ENCODE measurements at places on chromosomes 4 and X.
A peak's percentile ranks its signal among the peaks of the same experiment; 100 is the strongest.

- no peak for DNase-seq
Observed at GRCh38 chr4:116811730-116812129, 273.6 kb downstream of the TRAM1L1 start.

DNA sequence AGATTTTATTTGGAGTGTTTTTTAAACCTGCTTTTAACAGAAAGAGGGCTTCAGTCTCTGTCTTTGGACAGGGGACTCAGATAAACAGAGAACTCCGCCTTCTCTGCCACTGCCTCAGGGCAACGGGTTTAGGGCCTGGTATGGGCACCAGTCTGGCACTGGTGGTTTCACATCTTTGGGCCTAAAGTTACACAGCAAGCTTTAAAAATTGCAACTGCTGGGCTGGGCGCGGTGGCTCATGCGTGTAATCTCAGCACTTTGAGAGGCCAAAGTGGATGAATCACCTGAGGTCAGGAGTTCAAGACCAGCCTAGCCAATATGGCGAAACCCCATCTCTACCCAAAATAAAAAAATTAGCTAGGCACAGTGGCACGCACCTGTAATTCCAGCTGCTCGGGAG lies 10.3 kb upstream of the NAT8L start:
- no peak for DNase-seq

- no peak for DNase-seq
Observed at GRCh38 chr4:85607624-85608023, 132.7 kb downstream of the ARHGAP24 start.

DNA sequence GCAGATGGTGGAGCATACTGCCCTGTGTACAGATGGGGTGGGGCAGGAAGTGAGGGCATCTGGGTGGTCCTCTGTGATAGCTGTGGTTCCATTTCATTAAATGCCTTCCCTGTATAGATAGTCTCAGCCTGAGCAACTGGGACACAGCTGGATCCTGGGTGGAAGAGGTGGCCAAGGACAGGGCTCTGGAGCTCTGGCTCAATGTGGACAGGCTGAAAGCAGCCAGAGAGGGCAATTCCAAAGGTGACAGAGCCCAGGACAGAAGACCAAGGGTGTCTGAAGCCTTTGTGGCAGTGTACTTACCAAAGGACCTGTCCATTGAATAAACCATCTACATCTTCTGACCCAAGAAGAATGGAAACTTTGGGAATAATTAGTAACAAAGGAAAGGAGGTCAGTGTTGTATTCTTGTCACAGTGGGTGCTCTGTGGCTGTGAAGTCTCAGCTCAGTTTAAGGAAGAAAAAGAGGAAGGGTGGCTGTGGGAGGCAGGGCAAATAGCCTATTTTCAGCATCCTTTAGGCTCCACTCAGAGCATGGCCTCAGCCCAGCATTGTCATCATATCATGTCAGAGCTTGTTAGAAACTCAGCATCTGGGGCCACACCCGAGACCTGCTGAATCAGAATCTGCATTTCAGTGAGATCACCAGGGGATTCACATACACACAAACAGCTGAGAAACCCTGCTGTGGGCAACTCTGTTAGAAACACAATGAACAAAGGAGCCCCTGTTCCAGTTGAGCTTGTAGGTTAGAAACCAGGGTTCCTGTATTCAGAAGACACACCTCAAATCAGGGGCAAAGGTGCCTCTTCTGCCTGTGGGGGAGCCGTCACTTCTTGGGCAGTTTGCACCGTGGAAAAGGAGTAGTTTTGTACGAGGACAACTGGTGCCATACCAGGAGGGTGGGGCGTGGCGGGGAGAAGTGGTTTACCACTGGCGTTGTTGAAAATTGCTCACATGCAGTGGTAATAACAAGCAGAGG lies 168.6 kb downstream of the PTTG2 start:
- peak; percentile 29 for DNase-seq

GRCh38 chr4:153207027-153207426 lies 2.8 kb downstream of the TRIM2 start:
- no peak for DNase-seq

DNA sequence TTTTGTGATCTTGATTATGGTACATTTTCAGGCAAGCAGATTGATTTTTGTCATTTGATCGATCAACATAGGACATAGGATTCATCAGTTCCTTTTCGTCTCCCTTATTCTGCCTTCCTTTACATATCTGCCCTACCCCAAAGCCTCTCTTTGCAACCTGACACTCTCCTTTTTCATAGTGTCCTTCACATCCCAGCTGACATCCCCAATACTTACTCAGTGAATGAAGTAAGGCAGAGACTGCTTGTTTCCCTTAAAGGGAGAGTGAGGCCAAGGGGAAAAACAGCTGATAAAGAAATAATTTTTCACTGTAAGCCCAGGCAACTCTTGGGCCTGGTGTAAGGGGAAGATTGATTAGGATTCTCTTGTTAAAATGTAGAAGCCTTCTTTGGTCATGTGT lies 69.8 kb downstream of the GBA3 start:
- DNase-seq: no peak

GRCh38 chr4:7389719-7390118 lies 45.0 kb downstream of the PSAPL1 start:
- no peak for DNase-seq

- DNase-seq: no peak
Observed at GRCh38 chr4:78311306-78311705, 240.3 kb upstream of the ANXA3 start.

DNA sequence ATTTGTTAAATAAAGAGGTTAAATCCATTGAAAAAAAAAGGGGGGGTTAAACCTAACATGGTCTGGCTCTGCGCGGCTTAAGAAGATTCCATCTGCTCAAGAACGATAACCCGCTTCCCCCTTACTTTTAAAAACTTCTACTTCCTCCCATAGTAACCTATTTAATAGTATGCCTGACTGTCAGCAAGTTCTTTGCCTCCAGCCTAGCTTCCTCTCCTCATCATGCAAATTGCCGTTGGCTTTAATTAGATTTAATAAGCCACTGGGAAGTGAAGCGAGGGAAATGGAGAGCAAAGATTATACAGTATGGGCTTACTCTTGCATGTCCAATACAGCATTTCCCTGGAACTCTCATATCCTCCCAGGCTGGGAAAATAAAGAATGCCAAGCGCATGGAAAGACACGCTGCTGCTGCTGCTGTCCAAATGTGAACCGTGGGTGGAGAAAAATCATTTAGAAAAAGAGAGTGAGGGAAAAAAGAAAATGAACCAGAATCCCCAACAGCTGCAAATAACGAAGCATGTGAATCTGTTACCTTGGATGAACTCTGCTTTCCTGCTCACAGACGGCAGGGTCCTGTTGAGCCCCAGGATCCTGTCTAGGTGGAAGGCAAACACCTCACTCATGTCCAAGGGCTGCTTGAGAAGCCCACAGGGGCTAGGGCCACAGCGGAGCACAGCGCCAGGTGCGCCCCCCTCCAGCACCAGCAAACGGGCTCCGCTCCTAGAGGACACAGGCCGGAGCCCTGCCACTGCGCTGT lies 2.7 kb downstream of the GASK1B start:
- DNase-seq: no peak

DNA sequence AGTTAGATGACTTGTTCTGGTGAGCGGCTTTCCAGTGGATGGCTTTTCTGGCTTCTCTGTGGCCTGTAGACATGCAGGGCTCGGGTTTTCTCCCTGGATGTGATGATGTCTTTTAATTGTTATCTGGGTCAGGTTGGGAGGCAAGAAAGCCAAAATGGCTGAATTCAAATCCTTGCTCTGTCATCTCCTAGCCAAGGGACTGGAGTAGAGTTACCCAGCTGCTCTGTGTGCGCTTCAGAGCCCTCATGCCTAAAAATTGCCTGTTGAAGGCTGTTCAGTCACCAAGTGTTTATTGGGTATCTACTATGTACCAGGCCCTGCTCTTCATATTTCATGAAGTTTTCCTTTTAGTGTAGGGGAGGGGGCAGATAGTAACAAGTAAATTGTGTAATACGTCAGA lies 7.3 kb downstream of the DCUN1D4 start:
- no peak for DNase-seq

DNA sequence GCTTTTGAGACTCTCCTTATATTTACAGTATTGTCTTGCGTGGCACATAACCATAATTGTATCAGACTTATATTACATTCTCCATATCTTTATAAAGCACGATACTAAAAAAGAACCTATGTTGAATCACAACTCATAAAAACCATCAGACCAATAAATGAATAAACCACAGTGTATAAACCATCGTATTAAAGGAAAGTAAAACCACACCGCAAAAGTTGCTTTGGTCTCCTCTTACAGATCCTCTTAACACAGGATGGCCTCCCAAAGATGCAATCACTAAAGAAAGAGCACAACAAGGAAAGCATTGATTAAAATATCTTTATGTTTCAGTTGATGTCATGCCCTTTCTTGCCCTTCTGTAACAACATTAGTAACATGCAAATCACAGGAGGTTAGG lies 437.9 kb downstream of the AFF2 start:
- DNase-seq: no peak

DNA sequence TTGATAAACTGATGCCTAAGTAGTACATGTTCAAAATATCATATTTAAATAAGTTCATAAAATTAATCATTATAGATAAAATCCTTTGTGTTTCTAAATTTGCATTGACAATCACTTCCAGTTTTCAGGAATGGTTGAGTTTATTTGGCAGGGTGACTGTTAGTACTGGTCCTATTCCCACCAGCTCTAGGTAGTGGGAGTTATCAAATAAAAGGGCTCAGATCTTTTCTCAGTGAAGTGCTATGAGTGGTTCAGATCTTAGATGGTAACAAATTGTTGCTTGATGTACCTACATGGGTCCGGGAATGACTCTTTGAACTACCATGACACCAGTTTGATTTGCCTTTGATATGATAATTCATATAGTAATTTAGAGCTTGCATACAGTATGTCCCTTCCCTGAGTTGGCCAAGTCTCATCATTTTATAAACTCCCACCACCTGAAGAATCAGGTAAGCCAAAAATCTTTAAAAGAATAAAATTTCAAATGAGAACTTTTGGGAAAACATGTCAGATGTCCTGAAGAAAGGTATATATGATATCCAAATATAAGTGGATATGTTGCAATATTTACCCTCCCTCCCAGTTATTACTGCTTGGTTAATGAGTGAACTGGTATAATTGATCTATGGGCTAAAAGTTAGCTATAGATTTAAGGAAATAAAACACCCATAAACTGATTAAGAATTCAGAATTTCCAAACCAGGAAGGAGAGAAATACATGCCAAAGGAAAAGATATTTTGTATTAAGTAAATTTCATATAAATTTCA lies 28.6 kb downstream of the GPC3 start:
- DNase-seq: no peak

DNA sequence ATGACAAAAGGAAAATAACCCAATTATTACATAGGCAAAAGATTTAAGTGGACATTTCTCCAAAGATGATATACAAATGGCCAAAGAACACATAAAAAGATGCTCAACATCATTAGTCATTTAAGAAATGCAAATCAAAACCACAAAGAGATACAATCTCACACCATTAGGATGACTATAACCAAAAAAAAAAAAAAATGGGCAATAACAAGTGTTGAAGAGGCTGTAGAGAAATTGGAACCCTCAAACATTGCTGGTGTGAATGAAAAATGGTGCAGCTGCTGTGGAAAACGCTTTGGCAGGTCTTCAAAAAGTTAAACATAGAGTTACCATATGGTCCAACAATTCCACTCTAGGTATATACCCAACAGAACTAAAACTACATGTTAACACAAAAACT lies 5.6 kb upstream of the PRDX4 start:
- DNase-seq: no peak

DNA sequence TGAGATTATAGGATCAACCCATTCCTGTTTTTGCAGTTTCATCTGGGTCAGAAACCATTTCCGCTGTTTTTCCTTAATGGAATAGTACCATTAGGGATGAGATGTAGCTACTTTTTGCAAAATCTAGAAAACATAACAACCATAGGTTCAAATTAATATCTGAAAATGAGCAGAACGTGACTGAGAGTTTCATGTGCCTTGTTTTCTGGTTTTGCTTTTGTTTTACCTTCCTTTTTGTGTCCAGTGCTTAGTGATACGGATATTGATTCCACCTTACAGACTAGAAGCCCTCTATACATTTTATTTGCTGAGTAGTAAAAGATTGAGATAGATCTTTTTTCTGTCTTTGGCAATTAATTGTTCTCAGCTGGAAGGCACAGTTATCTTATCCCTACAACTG lies 46.5 kb downstream of the SNX25 start:
- no peak for DNase-seq

GRCh38 chr4:41280010-41280409 lies 23.3 kb downstream of the UCHL1 start:
- no peak for DNase-seq

GRCh38 chr4:156242390-156242789 lies 288.7 kb upstream of the CTSO start:
- no peak for DNase-seq

GRCh38 chr4:165767671-165768070 lies 105.4 kb upstream of the TLL1 start:
- no peak for DNase-seq

- DNase-seq: peak; percentile 36
Observed at GRCh38 chr4:187236209-187236890, 512.7 kb upstream of the FAT1 start.

DNA sequence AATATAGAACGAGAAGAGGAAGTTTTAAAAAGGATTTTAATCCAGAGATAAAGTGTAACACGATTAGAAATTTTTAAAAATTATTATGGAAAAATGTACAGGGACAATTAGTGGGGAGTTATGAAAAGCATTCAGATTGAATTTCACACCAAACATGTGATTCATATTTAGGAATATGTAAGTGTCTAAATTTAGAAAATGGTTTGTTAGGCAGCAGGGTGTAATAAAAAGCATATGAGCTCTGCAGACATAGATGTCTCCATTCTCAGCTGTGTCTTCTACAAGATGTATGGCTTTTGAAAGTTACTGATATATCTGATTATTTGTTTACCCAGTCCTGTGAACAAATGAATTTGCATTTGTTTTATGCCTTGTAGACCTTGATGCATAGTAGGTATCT lies 638.9 kb upstream of the AGA start:
- DNase-seq: no peak

- no peak for DNase-seq
Observed at GRCh38 chr4:142671516-142671915, 174.6 kb downstream of the INPP4B start.

- DNase-seq: peak; percentile 41
Observed at GRCh38 chr4:121736735-121737351, 28.1 kb downstream of the SMIM43 start.

All from AG08396 (cell line).